Hair follicle dermal papilla cell (primary cell): ENCODE measurements at places on chromosomes 13 and 19. TPM values are rescaled to one million over a fixed set of nuclear protein-coding genes. Genes with fewer than 3 reads are reported as not detected.

Gene CEACAM8
- not detected in 2 replicates for total RNA-seq

Gene EHD2
- 230 and 251 TPM in 2 replicates for total RNA-seq

Gene F10
- total RNA-seq, result 5.7 and 10.6 TPM in 2 replicates

Gene ELANE
- total RNA-seq, result 0.49 and 0.73 TPM in 2 replicates

Gene PRKCG
- total RNA-seq, result 0.12 TPM in 1 of 2 replicates, not detected in the other

Gene PINLYP
- 3.0 and 3.6 TPM in 2 replicates for total RNA-seq

Gene ATP4A
- total RNA-seq, result not detected in 2 replicates

Gene YJU2
- total RNA-seq, result 16.6 and 19.6 TPM in 2 replicates

Gene OR2Z1
- not detected in 2 replicates for total RNA-seq

Gene UBXN6
- 101 and 116 TPM in 2 replicates for total RNA-seq

Gene RFPL4A
- total RNA-seq, result not detected in 2 replicates

Gene CLIP3
- total RNA-seq, result 20.4 and 22.8 TPM in 2 replicates

Gene ZNF793
- total RNA-seq, result 2.8 and 5.0 TPM in 2 replicates

Gene FBXL12
- total RNA-seq, result 25.7 and 36.7 TPM in 2 replicates

Gene C19orf18
- not detected in 2 replicates for total RNA-seq

Gene ZNF525
- 6.2 and 10.2 TPM in 2 replicates for total RNA-seq

Gene PLIN4
- under 0.01 and 0.16 TPM in 2 replicates for total RNA-seq

Gene ZNF28
- total RNA-seq, result 14.5 and 19.0 TPM in 2 replicates

Gene PTGER1
- total RNA-seq, result 0.32 and 1.1 TPM in 2 replicates

Gene SHISA7
- not detected in 2 replicates for total RNA-seq

Gene UBE2L5
- 0.85 TPM in 1 of 2 replicates, not detected in the other for total RNA-seq

Gene PSG1
- total RNA-seq, result 3.6 and 17.2 TPM in 2 replicates

Gene RBM42
- 41.4 and 46.0 TPM in 2 replicates for total RNA-seq

Gene TEKTIP1
- not detected in 2 replicates for total RNA-seq

Gene ZNF583
- 7.2 and 11.8 TPM in 2 replicates for total RNA-seq

Gene RAB3D
- 23.7 and 24.3 TPM in 2 replicates for total RNA-seq

Gene FUT2
- under 0.01 TPM in 1 of 2 replicates, not detected in the other for total RNA-seq

Gene MEIOSIN
- not detected in 2 replicates for total RNA-seq

Gene CRX
- total RNA-seq, result not detected in 2 replicates

Gene HOOK2
- 18.3 and 18.8 TPM in 2 replicates for total RNA-seq

Gene ZFP82
- 9.4 and 11.7 TPM in 2 replicates for total RNA-seq

Gene CD33
- not detected in 2 replicates for total RNA-seq

Gene KLK3
- not detected in 2 replicates for total RNA-seq

Gene CLEC4M
- total RNA-seq, result not detected in 2 replicates

Gene SUCLA2
- total RNA-seq, result 37.2 and 44.5 TPM in 2 replicates

Gene ZNF575
- total RNA-seq, result 0.32 TPM in 1 of 2 replicates, not detected in the other

Gene CTXN1
- 0.61 and 1.9 TPM in 2 replicates for total RNA-seq

Gene PSPN
- 0.97 and 2.9 TPM in 2 replicates for total RNA-seq

Gene SIGLEC12
- total RNA-seq, result not detected in 2 replicates

Gene EBI3
- total RNA-seq, result not detected in 2 replicates

Gene MISP3
- 0.49 TPM in 2 replicates for total RNA-seq

Gene JAK3
- 5.6 and 15.3 TPM in 2 replicates for total RNA-seq

Gene HS6ST3
- not detected in 2 replicates for total RNA-seq

Gene LMTK3
- under 0.01 and 0.36 TPM in 2 replicates for total RNA-seq

Gene GPR4
- not detected in 2 replicates for total RNA-seq

Gene HSD11B1L
- total RNA-seq, result 14.1 and 15.2 TPM in 2 replicates

Gene OR7A5
- total RNA-seq, result not detected in 2 replicates
